ENCODE measurements at places on chromosomes 2 and 18.

GRCh38 chr2:101806123-101806522 lies 108.6 kb downstream of the MAP4K4 start:
- DNase-seq: no peak

DNA sequence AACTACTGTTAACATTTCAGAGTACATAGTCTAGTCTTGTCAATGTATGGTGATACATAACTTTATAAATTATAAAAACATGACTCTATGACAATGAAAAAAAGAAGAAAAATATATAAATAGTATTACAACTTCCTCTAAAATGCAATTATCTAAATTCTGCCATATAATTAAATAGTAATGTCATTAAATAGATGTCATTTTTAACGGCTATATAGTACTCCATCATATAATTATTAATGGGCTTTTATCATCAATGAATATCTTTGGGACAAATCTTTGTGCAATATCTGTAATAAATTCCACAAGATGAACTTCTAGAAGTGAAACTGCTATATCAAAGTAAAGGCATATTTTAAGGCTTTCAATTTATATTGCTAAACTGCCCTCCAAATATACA lies 24.8 kb downstream of the ATF2 start:
- no peak for DNase-seq

- no peak for DNase-seq
Observed at GRCh38 chr18:48359626-48360025, 49.6 kb downstream of the ZBTB7C start.

- DNase-seq: no peak
Observed at GRCh38 chr2:9215680-9216079, 9.1 kb downstream of the ASAP2 start.

GRCh38 chr2:143581134-143581533 lies 451.9 kb downstream of the ARHGAP15 start:
- DNase-seq: no peak

GRCh38 chr2:241443486-241444223 lies 64.7 kb downstream of the STK25 start:
- peak; percentile 86 for DNase-seq

DNA sequence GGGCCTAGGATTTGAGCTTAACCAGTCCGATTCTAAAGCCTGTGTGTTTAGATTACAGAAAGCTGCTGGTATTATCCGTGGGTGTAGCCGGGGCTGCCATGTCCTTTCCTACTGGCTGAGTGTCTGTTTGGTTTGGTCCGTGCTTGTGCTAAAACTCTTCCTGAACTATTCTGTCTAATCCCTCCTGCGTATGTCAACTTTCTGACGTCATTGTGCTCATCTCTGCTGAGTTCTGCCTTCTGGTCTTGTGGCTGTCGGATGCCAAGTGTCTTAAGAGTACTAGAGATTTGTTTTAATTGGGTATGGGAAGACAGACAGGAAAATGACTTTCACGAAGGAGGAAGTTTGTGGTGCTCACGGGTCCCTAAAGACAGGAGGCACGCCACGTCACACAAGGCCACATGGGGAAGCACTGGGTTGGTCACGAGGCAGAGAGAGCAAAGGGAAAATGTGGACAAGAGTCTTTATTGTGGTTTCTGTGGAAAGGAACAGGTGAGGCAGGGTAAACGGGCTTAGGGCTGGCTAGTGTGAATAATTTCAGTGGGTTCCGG lies 31.8 kb upstream of the NTSR2 start:
- no peak for DNase-seq

- DNase-seq: no peak
Observed at GRCh38 chr2:202982779-202983491, 31.7 kb upstream of the NBEAL1 start.

DNA sequence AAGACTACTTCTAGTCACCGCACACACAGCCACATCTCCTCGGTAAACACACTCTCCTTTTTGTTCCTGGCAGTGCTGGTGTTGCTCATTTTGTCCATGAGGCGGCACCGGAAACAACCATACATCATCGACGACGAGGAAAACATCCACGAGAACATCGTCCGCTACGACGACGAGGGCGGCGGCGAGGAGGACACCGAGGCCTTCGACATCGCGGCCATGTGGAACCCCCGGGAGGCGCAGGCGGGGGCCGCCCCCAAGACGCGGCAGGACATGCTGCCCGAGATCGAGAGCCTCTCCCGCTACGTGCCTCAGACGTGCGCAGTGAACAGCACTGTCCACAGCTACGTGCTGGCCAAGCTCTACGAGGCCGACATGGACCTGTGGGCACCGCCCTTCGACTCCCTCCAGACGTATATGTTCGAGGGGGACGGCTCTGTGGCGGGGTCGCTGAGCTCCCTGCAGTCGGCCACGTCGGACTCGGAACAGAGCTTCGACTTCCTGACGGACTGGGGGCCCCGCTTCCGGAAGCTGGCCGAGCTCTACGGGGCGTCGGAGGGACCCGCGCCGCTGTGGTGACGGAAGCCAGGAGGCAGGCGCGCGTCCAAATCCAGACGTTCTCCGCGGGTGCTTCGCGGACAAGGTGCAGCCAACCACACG lies 221.0 kb downstream of the CDH20 start:
- peak; percentile 33 for DNase-seq

DNA sequence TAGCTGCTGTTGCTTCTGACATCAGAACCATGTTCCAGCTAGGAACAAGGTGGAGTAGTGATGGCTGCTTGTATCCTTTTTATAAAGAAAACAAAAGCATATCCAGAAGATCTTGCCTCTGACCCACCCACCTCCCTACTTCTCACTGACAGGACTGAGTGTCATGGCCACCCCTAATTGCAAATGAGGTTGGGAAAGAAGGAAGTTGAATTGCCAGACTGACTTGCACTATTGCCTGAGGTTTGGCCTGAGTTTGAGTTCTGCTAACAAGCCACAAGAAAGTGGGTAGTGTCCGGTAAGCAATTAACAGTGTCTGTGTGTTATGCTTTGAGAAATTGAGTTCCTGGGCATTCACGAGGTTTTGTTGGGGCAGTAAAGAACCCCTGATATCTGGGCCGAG lies 22.8 kb downstream of the SGPP2 start:
- no peak for DNase-seq

- DNase-seq: no peak
Observed at GRCh38 chr2:43402452-43402937, 176.1 kb upstream of the ZFP36L2 start.

GRCh38 chr2:57878866-57879210 lies 167.8 kb upstream of the VRK2 start:
- no peak for DNase-seq

DNA sequence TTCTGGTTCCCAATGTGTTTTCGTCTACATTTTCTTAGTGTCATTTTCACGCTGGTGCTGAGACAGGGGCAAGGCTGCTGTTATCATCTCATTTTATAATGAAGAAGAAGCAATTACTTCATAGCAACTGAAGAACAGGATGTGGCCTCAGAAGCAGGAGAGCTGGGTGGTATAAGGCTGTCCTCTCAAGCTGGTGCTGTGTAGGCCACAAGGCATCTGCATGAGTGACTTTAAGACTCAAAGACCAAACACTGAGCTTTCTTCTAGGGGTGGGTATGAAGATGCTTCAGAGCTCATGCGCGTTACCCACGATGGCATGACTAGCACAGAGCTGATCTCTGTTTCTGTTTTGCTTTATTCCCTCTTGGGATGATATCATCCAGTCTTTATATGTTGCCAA lies 7.3 kb downstream of the IL36G start:
- peak; percentile 7 for DNase-seq

DNA sequence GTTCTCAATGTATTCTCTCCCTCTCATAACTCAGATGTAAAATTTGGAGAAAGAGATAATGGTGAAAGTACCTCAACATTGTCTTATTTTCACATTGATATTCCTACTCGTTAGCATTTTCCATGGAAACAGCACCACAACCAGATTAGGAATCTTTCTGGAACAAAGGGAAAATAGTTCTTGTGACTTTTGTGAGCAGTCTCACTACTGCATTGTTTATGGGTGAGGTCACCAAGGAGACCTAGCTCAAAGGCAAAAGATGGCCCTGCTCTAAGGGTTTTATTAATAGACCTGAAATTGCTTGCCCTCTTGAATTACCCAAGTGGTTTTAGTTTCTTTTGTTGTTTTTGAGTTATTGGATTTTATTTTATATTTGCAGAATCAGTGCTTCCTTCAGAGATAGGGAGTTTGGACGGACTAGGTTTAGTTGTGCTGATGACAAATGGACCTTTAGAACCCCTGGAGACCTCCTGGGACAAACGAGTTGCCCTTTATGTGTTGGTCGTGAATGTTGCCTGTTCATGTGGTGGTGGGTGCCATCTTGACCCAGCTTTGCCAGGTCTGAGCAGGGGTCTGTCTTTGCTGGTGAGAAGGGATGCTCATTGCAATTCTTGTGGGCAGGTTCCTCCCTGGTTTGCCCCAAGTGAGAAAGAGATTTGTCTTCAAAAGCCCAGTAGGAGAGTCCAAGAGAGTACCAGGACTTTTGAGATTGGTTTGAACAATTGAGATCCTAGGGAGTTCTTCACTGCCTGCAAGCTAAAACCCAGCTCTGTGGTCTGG lies 58.1 kb downstream of the INPP4A start:
- DNase-seq: no peak

DNA sequence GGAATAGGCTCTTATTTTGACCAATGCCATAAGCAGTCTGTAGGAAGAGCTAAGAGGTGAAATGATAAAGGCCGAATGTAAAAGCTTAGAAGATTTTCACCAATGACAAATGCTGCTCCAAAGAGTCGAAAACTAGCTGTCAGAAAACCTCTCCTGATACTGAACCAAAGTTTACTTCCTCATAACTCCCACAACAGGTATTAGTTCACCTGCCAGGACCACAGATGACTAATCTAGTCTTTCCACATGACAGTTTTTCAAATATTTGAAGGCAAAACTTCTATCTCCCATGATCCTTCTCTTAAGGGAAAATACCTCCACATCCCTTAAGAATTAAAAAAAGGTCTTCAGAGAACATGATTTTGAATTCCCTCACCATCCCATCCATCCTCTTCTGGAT lies 473.2 kb upstream of the SPHKAP start:
- no peak for DNase-seq

GRCh38 chr2:143345887-143346787 lies 216.9 kb downstream of the ARHGAP15 start:
- no peak for DNase-seq

GRCh38 chr2:241563031-241563507 lies 4.5 kb downstream of the BOK start:
- DNase-seq: no peak

GRCh38 chr2:218822622-218823021 lies 9.0 kb downstream of the PRKAG3 start:
- no peak for DNase-seq

GRCh38 chr2:72927619-72928550 lies 10.6 kb downstream of the EMX1 start:
- no peak for DNase-seq

DNA sequence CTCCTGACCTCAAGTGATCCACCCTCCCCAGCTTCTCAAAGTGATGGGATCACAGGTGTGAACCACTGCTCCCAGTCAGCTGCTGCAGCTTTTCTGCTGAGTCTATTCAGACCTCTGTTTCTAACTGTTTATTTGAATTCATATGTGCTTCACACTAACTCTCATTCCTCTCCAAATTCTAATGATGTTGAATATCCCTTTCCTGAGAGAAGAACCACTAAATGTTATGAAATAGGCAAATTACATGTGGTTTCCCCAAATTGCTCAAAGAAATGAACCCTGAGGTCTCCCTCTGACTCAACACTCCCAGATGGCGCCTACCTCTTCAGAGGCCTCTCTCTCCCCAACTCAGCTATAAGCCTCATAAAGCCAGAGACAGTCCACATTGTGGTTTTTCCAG lies 98.6 kb downstream of the IRS1 start:
- no peak for DNase-seq

DNA sequence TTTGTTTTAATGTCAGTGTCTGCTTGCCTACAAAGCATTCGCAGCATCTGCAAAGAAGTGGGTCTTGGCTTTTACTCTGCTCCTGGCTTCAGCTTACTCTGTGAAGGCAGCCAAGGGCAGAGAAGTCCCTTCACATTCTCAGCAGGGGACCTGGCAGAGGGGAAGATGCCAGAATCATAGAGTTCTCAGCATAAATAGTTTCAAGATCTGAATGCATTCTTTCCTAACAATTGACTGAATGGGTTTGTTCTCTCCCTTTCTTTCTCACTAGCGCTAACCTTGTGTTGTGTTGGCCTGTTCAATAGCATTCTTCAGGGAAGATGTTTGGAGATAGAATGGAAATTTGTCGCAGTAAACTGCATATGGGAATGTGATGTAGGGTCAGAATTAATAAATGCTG lies 106.9 kb downstream of the FARSB start:
- DNase-seq: no peak

- no peak for DNase-seq
Observed at GRCh38 chr18:49098386-49098785, 147.6 kb upstream of the SMAD7 start.

DNA sequence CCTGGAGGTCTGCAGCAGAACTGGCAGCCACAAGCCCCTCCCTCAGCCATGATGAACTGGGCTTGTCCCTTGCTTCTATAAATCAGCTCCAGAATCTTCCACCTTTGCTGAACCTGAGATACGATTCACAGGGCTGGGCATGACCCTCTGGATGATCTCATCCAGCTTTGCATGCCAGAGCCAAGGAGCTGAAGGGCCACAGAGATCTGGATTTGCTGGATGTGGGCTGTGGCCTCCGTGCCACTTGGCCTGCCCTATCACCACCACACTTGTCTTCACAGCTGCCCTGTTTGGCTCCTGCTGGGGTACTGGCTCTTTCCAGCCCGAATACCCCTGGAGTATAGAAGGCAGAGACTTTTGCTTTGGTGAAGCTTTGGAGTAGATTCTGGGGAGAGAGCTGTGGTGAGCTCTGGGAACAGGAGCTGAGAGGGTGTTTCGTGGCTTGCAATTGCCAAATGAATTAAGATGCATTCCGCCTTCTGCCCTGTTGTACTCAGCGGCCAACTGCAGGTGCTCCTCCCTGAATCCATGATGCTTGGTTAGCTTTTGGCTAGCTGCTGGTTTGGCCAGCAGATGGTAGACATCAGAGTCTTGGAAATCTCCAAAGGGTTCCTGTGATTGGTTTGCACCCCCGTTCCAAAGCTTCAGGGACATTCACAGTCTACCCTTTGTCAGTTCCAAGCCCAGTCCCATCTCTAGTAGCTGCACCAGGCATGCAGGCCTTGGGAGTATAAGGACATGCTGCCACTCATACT lies 30.9 kb upstream of the GIGYF2 start:
- no peak for DNase-seq

DNA sequence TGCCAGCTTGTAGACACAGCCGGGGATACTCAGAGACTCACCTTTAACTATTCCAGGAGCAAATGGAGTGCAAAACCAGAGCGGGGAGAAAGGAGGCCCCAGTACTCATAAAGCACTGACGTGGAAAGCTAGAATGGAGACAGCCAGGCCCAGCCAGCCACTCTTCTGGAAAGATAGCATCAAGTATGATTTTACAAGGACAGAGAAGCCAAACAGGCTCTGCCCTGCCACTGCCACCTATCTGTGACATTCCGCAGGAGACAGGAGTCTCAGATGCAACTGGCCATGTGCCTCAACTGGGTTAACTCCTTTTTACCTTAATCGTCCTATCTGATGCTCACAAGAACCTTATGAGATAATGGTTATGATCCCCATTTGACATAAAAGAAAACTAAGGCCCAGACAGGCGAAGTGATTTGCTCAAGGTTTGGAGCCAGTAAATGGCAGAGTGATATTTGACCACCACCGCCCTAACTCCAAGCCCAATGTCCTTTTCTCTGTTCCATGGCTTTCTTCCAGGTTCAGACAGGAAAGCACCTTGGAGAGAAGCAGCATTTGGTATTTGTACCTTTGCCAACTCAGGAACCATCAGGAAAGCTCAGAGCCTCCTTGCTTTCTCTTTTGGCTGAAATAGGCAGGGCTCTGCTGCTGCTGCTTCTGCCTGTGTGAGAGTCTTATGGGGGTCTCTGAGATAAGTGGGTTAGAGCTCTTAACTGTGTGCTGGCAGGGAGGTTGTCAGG lies 15.6 kb downstream of the KIF3C start:
- DNase-seq: no peak
